ENCODE measurements at places on chromosomes 3 and 15. TPM values are rescaled to one million over a fixed set of nuclear protein-coding genes. Genes with fewer than 3 reads are reported as not detected.
A peak's percentile ranks its signal among the peaks of the same experiment; 100 is the strongest.

Gene CIAO2A
- 45.2 TPM for total RNA-seq

Gene GOLGA6L22
- total RNA-seq = not detected

Gene C3orf49
- total RNA-seq = not detected

Gene LRRN1
- 3.5 TPM for total RNA-seq

Gene TGM4
- not detected for total RNA-seq

DNA sequence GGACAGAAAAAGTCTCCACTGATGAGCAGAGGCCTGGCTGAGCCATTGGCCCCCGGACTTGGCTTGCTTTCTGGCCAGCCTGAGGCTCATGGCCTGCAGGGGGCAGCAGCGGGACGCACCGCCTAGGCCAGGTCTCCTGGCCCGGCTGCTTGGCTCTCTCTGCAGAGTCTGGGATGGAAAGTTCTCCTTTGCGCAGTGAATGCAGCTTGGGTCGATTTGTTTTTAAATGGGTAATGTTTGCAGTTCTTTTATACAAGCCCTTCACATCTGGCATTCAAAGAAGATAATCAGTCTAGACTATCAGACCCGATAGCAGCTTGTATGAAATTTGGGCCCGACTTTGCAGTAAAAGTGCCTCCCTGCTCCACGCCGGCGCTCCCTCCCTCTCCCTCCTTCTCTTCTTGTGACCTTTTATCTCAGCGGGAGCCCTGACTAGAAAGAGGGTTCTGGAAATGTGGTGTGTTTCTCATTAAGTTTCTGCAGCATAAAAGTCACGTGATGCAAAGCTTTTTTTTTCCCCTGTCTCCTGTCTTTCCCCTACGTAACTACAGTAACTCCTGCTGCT, 59.9 kb downstream of the ZNF621 start:
- H3K27ac ChIP-seq = no peak overlapping the region
- DNase-seq = peak; percentile 92
- H3K4me1 ChIP-seq = peaks cover 3% of the 10 kb centered on the region
- no peak overlapping the region for H3K4me3 ChIP-seq
- peaks cover 7% of the 10 kb centered on the region for H3K27me3 ChIP-seq

DNA sequence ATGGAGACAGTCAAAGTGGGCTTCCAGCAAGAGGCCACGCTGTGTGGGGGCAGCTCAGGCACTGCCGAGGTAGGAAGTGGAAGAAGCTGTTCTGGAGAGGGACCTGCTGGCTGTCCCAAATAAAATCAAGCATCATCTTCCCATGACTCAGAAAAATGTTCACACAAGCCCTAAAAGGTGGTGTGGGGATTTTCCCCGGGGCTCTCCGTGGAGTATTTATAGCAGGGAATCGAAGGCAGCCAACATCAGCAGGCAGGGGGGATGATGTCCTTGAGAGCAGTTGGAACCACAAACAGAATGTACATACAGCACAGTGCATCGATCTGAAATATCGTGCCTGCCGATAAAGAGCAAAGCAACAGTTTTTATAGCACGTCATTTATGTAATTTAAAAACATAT, 27.6 kb downstream of the PRR23E start:
- no peak for DNase-seq
- peaks cover 14% of the 10 kb centered on the region for H3K4me1 ChIP-seq
- H3K4me3 ChIP-seq = no peak overlapping the region
- peaks cover 3% of the 10 kb centered on the region for H3K27me3 ChIP-seq
- no peak overlapping the region for H3K27ac ChIP-seq
- no peaks in the 10 kb centered on the region for H3K36me3 ChIP-seq

DNA sequence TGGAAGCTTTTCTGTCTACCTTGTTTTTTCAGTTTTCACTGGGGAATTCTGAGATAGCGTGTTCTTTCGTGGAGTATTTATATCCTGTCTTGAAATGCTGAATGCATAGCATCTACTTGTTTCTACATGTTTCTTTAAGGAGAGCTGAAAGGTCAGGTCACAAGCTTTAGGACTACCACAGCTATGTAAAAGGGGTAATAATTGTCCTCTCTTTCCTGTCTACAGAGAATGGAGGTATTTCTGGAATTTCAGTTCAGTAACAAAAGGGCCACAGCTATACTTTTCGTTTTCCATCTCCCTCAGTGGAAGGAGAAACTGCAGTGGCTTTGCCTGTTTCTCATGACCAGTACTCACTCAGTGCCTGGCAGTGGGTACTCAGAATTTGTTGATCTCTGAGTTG, 4.7 kb downstream of the INAFM2 start:
- H3K36me3 ChIP-seq = peaks cover 22% of the 10 kb centered on the region
- H3K27ac ChIP-seq = peak overlapping the region; percentile 55
- H3K4me1 ChIP-seq = peaks cover 58% of the 10 kb centered on the region
- H3K4me3 ChIP-seq = peak overlapping the region; percentile 2

DNA sequence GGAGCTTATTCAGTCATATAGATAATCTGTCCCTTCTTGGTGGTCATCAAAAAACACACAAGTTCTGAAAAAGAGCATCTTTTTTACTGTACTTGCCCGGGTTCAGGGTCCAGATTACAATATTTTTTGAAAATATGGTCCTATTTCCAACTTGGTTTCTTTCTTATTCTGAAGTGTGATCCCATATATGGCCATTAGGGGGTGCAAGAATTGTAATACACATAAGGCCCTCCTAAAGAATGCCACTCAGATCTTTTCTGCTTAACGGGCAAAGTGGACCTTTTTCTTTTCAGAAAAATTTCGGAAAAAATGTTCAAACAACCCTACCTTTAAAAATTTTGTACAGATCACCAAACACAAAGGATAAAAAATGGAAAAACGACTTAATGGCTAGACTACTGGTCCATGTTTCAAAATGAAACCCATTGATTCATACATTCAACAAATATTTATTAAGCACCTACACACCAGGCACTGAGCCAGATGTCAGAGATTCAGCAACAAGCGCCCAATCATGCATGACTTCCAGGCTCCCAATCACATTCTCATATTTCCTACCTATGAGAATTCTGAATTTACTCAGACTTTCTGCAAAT, 102.0 kb upstream of the MYRIP start:
- no peaks in the 10 kb centered on the region for H3K36me3 ChIP-seq
- H3K27me3 ChIP-seq = no peaks in the 10 kb centered on the region
- no peaks in the 10 kb centered on the region for H3K4me1 ChIP-seq
- no peak overlapping the region for H3K4me3 ChIP-seq

- no peak overlapping the region for H3K4me3 ChIP-seq
- H3K36me3 ChIP-seq = no peaks in the 10 kb centered on the region
- no peak for DNase-seq
- H3K27ac ChIP-seq = no peak overlapping the region
- no peaks in the 10 kb centered on the region for H3K4me1 ChIP-seq
Observed at GRCh38 chr3:23292432-23292831, 89.3 kb downstream of the UBE2E2 start.

DNA sequence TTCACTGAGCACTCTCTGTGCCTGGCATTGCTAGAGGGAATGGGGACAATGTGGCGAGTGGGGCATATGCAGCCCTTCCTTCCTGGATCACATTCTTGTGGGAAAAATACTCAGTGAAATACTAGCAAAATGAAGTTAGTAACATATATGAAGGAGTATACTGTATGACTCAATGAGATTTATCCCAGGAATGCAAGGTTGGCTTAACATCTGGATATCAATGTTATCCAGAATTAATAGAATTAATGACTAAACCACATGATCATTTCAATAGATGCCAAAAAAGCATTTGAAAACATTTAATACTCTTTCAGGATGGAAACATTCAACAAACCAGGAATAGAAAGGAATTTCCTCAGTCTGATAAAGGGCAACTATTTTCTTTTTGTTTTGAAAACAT, 27.5 kb downstream of the AMOTL2 start:
- H3K4me3 ChIP-seq = no peak overlapping the region
- no peak for DNase-seq
- peaks cover 13% of the 10 kb centered on the region for H3K4me1 ChIP-seq
- no peak overlapping the region for H3K27ac ChIP-seq

- H3K4me3 ChIP-seq = no peak overlapping the region
- H3K36me3 ChIP-seq = no peaks in the 10 kb centered on the region
- DNase-seq = no peak
- H3K27me3 ChIP-seq = peaks cover 7% of the 10 kb centered on the region
Observed at GRCh38 chr15:78831229-78832207, 20.3 kb upstream of the ADAMTS7 start.

GRCh38 chr15:56492236-56492635, 27.3 kb upstream of the MNS1 start:
- H3K27ac ChIP-seq = no peak overlapping the region
- DNase-seq = no peak
- H3K27me3 ChIP-seq = peaks cover 11% of the 10 kb centered on the region
- no peaks in the 10 kb centered on the region for H3K36me3 ChIP-seq
- H3K4me1 ChIP-seq = no peaks in the 10 kb centered on the region
- no peak overlapping the region for H3K4me3 ChIP-seq

Data from osteoblast (primary cell).